ENCODE measurements at places on chromosomes 13 and 19. TPM values are rescaled to one million over a fixed set of nuclear protein-coding genes. Genes with fewer than 3 reads are reported as not detected.

- DNase-seq, result no peak
Observed at GRCh38 chr13:76873445-76873844, 12.8 kb downstream of the KCTD12 start.

PHLDB3 gene
- 21.9 TPM for total RNA-seq

DNA sequence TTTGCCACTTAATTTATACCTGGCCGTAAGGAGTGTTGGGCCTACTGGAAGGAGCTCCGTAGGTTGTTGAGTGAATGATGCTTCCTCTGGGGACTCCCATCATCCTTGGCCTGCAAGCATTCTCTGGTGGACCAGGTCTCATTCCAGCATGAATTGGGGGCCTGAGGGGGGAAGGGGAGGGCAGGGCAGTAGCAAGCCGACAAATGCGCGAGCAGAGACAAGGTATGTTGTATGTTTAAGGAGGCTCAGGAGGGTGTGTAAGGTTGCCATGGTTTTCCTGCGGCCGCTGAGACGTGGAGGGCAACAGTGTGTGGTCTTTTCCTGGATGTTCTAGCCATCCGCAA lies 749 bp downstream of the ZNF264 start:
- peak; percentile 15 for DNase-seq

DNA sequence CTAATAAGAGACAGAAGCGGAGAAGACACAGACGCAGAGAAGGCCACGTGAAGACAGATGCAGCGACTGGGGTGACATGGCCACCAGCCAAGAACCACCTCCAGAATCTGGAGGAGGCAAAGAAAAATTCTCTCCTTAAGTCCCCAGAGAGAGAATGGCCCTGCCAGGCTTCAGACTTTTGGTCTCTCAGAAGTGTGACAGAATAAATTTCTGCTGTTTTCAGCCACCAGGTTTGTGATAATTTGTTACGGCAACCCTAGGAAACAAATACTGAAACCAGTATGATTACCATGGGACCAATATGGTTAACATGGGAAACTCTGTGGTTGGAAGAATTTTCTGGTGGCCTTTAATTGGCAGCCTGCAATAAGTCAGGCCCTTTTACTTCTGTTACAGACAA lies 63.9 kb upstream of the DOCK9 start:
- DNase-seq, result no peak

- DNase-seq, result no peak
Observed at GRCh38 chr13:83633746-83634145, 248.5 kb downstream of the SLITRK1 start.

GRCh38 chr19:29715701-29716581 lies 880 bp upstream of the C19orf12 start:
- DNase-seq, result no peak

- DNase-seq, result no peak
Observed at GRCh38 chr13:95235199-95235756, 66.0 kb downstream of the ABCC4 start.

TNFAIP8L1 gene
- total RNA-seq, result 8.2 TPM

GRCh38 chr19:3263866-3264265 lies 39.4 kb downstream of the CELF5 start:
- no peak for DNase-seq

- DNase-seq, result peak; percentile 72
Observed at GRCh38 chr19:51687791-51688670, 5.1 kb upstream of the SPACA6 start.

DNA sequence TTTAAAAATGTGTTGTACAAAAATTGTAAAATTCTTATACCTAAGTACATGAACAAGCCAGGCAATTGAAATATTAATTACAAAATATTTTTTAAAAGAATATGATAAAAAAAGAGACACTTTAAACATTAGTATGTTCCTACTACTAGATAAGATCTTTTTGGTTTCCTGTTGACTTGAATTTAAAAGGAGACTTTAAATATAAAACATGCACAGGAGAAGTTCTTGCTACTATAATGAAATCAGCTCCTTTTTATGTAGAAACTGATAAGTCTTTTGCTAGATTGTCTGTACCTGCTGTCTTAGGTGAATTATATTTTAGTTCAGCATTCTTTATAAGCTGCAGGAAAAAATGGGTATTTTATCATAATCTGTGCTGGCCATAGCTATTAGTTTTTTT lies 140.2 kb downstream of the TNFSF13B start:
- DNase-seq, result no peak

LRRC4B gene
- 12.0 TPM for total RNA-seq

GRCh38 chr13:44930963-44931623 lies 58.2 kb downstream of the NUFIP1 start:
- peak; percentile 14 for DNase-seq

GRCh38 chr13:19071161-19071936 lies 110.3 kb downstream of the TUBA3C start:
- DNase-seq, result no peak

SMIM24 gene
- total RNA-seq, result 1.7 TPM

GRCh38 chr19:34806976-34807860 lies 34.2 kb upstream of the ZNF599 start:
- DNase-seq, result no peak

GRCh38 chr13:83100237-83100636 lies 782.0 kb downstream of the SLITRK1 start:
- DNase-seq, result no peak
